Calu3 (cell line): ENCODE measurements at places on chromosomes 3 and 15. TPM values are rescaled to one million over a fixed set of nuclear protein-coding genes. Genes with fewer than 3 reads are reported as not detected.

Gene GRAMD1C
- 5.0 and 6.3 TPM in 2 replicates for total RNA-seq

Gene SPESP1
- not detected in 2 replicates for total RNA-seq

Gene MYO5C
- 48.1 and 48.4 TPM in 2 replicates for total RNA-seq

Gene SLC15A2
- 4.6 and 10.7 TPM in 2 replicates for total RNA-seq

DNA sequence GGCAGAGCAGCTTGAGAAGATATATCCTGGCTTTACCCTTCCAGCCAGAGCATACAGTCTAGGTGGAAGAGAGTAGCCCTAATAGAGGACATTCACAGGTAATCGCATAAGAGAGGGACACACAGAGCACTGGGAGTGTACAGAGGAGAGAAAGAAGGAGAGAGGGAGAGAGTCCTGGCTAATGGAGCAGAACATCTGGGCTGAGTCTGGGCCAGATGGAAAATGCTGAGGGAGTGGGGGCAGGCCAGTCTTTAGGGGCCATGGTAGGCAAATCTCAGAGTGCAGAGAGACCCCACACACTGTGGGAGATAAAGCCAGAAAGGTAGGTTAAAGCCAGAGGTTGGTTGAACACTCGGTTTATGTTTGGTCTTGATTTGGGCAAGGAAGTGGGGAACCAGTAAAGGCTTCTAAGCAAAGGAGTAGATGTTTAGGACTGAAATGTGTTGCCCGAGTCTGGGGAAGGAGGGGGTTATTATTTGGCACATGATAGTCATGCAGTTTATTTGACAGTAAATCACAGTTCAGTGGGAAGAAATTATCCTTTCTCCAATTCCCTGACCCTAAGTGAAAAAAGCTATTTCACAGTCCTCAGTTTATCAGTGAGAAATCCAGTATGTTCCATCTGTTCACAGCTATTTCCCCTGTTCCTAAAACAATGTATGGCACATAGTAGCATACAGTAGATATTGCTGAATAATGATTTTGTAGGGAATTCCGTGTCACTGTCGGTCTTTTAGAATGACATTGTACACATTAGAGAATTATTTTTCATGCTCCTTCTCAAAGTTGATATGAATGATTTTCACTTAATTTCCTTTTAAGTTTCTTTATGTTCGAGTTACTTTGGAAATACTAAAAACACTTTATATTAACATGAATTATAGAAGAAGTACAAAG, 45.7 kb downstream of the PDHB start:
- no peak for DNase-seq
